ENCODE measurements at places on chromosomes 12 and 14.

GRCh38 chr12:124769163-124769530 is 94.5 kb downstream of the SCARB1 start:
- no peak for DNase-seq

GRCh38 chr12:60107992-60108391 is 512.2 kb downstream of the SLC16A7 start:
- no peak for DNase-seq

GRCh38 chr14:29757711-29758233 is 169.9 kb downstream of the PRKD1 start:
- DNase-seq, result no peak

- DNase-seq, result no peak
These were observed 32.6 kb downstream of the PAPLN start for GRCh38 chr14:73269729-73270531.

- DNase-seq, result no peak
These were observed 14.2 kb downstream of the HEBP1 start for GRCh38 chr12:12985817-12986408.

DNA sequence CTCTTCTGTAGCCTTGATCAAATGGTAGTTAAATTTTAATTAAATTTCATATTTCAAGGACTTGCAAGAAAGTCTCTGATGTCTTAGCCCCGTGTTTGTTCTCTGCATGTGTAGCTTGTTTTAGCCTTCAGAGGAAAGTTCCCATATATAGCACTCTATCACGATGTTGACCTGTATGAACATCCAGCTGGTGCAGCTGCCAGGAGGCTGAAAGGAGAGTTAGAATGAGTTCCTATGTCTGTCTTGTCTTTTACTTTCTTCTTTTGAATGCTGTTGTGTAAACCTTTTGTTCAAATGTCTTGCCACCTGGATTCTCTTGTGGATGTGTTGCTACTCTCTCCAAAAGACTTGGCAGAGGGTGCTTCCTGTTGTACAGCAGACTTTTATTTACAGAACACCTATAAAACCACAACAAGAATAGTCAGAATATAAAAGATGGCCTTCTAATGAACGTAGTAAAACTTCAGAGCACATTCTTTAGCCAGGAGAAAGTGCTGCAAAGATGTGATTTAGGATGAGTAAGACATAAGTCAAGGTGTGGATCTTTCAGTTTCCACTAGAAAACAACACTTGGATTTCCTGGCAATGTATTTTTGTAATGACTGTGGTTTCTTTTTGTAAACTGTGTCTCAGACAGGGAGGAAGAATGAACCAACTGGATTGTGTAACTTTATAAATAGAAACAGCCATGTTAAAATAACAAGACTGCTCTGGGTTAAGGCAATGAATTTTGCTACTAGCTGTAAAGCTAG is 17.2 kb downstream of the NAV3 start:
- DNase-seq, result no peak

DNA sequence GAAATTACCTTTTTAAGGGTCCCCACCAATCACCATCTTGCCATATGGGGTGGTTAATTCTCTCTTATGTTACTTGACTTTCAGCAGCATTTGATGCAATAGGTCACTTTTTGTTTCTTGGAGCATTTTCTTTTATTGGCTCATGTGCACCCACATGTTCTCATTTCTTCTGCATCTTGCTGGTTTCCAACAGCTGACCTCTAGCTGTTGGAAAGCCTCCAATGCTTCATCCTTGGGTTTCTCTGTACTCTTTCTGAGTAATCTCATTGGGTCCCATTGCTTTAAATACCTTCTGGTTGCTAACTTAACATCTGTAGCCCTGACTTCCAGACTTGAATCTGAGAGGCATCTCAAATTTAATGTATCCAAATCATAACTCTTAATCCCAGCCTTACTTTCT is 116.8 kb downstream of the CRADD start:
- DNase-seq, result no peak

DNA sequence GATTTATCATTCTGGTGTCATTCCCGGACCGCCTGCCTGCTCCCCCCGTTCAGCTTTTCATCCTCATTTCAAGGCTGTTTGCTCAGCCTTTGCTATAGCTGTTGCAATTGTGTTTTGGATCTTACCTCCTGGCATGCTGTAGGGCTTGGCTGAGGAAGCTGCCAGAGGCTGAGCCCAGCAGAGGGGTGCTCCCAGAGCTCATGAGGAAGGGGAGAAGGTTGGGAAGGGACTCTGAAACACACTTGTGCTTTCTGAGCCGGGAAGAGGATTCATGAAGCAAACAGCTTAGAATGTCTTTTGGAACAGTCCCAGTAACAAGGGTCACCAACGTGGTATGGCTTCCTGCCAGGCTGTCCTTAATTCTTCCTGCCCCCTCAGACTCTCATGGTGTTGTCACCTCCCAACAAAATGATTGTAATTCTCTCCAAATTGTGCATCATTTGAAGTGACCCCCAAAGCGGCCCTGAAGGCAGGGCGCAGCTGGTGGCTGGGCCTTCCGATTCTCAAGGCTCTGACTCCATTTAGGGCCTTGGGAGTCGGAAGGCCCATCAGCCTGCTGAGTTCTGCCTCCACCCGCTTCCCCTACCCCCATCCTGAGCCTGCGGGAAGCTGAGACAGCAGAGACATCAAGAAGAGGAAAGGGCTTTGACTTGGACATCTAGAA is 111.9 kb upstream of the ARHGAP5 start:
- DNase-seq, result no peak
